ENCODE measurements at places on chromosomes 16 and 17.

DNA sequence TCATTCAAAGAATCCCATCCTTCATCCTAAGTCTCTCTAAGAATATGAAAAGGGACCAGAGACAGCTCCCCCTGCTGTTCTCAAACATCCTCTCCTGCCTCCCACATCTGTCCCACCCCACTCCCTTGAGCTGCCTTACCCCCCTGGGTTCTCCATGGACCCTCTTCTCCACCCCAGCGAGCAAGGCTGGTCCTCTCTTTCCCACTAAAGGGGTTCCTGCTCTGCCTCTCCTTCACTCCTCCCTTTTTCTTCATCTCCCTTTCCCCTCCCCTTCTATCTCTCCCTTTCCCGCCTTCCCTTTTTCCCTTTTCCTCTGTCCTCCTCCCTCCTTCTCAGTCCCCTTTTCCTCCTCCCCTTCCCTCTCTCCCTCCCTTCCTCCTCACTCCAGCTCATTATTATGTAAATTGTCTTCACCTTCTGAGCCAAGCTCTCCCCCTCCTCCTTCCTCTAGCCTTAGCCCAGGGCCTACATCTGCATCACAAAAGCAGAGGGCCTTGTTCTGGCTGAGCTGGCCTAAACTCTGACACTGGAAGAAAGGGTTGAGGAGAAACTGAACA lies 90.0 kb downstream of the GNAO1 start:
- peak; percentile 26 for DNase-seq

DNA sequence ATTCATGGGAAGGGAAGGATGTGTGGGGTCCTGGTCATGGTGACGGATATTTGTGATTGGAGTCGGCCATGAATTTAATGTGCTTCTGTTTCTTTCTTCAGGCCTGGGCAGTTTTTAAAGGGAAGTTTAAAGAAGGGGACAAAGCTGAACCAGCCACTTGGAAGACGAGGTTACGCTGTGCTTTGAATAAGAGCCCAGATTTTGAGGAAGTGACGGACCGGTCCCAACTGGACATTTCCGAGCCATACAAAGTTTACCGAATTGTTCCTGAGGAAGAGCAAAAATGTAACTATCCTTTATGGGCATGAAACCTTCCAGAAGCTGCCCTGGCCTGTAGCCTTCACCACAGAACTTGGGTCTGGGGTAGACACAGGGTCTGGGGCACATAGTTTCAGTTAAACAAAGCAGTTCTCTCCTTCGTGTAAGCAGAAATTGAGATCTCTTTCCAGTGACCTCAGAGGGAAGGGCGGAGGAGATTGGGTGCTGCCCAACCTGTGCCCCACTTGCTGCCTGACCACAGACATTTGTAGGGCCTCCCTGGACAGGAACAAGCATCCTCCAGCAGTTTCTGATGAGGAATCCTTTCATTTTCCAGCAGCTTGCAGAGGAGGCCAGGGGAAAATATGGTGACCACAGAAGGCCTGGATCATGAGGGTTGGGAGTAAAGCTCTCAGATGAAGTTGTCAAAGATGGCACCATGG lies 10.1 kb downstream of the IRF8 start:
- DNase-seq: no peak

GRCh38 chr16:75112734-75113491 lies 3.7 kb downstream of the LDHD start:
- no peak for DNase-seq

DNA sequence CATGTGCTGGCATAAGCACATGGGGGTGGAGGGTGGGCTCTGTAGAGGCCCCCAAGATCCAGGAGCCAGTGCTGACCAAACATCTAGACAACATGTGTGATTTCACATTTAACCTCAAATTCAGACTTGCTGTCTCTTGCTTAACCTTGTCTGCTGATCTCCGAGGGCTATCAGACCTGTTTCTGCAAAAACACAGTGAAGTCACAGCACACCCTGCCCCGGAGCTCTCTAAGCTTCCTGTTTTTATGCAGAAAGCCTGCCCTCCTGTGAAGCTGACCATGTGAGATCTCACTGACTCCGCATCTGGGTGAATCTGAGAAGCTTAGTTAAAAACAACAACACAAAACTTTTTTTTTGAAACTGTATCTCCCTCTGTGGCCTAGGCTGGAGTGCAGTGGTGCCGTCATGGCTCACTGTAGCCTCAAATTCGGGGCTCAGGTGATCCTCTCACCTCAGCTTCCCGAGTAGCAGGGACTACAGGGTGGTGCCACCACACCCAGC lies 6.6 kb upstream of the DPEP2 start:
- DNase-seq: peak; percentile 94

- peak; percentile 66 for DNase-seq
These were observed 47.8 kb downstream of the ERN1 start for GRCh38 chr17:64081802-64082799.

DNA sequence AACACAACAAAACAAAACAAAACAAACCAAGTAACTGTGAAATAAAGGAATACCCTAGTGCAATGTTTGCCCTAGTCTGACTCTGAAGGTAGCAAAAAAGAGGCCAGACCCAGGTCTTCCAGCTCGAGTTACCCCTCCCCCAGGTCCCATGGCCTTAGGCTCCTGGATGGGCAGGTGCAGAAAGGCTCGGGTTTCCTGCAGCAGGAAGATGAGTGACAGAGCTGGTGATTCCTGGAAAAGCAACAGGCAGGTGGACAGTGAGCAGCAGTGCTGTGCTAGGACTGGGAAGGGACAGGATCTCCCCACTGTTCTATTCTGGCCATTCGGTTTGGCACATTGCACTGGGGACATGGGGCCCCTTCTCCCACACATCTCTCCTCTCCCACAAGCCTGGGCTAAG lies 42.9 kb upstream of the MRTFB start:
- DNase-seq: no peak

- no peak for DNase-seq
These were observed 38.2 kb downstream of the MAF start for GRCh38 chr16:79562166-79562823.

GRCh38 chr17:12673788-12674187 lies 8.1 kb downstream of the MYOCD start:
- DNase-seq: peak; percentile 15

DNA sequence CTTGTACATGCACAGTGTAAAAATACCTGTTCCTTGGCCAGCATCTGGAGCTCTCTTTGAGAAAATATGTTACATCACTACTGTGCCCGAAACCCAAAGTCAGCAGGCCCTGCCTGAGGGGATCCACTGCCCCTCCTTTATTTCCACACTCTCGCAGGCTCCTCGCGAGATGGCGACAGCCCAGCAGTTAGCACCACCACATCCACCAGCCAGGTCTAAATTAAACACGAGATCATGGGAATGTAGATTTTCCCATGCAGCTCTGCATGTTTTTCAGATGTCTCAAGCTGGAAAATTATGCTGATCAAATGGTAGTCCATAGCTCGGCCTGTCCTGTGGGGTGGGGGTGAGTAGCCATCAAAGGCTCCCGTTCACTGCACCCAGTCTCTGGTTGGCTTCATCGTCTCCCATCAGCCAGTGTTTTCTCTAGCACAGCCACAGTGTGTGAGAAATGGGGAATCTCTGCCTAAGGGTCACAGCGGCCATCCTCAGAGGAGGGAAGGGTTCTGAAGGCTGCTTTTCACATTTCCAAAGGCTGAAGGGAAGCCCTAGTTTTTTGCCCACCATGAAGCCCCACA lies 34.7 kb downstream of the EPN2 start:
- DNase-seq: no peak

All from NB4 (cell line).